Neural crest cell (in vitro differentiated cells): ENCODE measurements at places on chromosomes 4 and X.

GRCh38 chr4:170464614-170465197 lies 374.9 kb upstream of the AADAT start:
- DNase-seq, result no peak

DNA sequence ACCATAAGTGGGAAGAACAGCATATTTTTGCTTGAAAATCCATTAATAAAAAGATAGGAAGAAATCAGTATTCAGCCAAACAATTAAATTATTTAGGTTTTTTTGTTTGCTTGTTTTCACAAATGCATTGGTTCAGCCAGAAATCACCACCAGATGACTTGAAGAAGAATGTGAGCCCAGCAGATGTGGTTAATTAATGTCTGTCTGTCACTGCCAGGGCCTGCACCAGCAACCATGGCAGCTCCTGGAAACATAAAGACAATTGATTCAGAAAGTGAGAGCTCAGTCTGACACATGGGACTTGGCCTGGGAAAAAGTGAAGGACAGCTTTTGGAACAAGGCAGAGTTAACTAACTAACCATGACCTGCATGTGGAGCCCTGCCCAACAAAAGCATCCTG lies 74.0 kb downstream of the MAOB start:
- no peak for DNase-seq

DNA sequence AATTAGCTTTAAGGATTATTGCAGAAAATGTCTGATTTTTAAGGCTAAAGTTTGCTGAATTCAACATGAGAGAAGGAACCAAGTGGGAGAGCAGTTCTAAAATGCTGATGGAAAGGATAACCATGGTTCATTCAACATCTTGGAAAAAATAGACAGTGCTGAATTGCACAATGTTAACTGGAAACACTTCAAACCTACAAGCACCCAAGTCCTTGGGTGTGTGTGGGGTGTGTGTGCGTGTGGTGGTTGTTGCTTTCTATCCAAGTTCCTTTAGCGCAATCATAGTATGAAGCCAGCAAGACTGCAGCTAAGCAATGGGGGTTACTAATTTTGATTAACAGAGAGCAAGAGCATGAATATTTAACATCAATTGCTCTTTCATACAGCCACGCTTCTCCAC lies 29.3 kb upstream of the SCOC start:
- DNase-seq, result no peak

DNA sequence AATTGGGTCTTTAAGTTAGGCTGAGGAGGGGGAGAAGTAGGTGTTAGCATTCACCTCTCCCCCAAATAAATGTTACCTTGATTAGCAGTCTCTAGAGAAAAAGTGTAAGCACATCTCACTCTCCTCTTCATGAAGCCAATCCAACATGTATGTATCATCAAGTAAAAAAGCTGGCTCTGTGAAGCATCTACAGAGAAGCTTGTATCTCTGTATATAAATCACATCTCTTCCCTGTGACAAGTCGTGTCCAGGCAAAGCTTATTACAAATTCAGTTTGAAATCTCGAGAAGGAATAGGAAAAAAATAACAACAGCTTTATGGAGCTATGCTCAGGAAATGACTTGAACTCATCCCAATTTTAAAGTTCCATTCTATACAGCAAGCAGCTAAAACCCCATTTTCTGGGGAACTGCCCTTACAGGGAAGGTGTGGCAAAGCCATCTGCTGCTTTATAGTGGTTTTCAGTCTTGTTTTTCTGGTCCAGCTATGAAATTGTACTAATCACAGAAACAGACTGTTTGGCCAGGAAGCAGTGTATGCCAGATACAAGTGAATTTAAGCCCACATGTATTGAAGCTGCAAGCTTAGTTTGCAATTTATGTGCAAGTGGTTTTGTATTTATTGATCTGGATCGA lies 313.3 kb upstream of the NOCT start:
- no peak for DNase-seq

DNA sequence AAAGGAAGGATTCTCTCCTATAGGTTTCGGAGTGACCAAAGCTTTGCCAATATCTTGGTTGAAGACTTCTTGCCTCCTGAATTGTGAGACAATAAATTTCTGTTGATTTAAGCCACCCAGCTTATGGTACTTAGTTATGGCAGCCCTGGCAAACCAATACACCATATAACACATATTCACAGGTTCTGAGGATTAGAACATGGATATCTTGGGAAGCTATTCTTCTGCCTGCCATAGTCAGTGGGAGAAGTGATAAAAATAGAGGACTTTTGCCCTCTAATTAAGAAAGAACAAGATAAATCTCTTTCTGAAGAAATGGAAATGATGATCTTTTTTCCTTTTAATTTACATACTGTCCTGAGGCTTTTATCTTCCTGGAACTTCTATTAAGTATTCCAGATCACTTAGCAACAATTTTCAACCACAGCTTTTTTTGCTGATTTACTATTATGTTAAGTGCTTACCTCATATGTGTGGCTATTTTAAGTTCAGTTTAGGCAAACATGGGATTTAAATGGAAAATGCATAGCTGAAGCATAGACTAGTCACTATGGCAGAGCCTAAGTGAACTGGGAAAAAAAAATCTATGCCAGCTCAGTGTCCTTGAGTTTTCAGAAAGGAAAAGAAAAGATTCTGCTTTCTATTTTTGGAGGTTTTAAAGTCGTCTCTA lies 381.7 kb downstream of the STPG2 start:
- DNase-seq, result no peak

GRCh38 chrX:18422325-18422724 lies 3.1 kb upstream of the CDKL5 start:
- DNase-seq, result no peak

DNA sequence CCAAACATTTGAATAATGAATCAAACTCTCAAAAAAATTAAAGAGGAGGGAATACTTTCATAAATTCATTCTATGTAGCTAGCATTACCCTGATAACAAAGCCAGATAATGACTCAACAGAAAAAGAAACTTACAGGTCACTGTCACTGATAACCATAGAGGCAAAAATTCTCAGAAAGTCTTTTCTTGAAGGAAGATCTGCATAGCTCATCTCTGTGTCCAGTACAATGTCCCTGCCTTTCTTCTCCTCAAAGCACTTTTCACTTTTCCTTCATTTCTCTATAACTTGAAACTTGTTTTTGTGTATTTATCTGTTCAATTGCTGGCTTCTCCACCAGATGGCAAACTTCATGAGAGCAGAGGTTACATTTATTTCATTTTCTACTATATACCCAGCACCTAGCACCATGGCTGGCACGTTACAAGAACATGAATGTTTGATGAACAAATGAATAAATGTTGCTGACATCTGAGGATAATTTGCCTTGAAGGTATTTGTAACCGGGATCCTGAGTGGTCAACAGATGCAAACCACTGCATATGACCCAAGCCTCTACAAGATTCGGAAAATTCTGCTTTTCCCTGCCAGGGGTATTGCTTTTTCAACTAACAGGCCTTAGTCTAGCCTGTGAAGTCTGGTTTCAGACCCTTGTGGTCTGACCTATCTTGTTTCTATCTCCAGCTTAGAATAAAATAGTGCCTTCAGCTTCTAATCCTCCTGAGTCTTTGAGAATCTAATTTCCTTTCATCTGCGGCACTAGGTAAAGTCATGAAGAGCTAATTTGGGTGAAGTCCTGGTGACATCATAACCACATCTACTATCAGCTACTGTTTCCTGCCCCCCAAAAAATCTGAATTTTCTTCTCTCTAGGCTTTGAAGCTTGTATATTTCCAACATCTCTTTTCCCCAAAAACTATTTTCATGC lies 52.5 kb upstream of the ANTXR2 start:
- DNase-seq, result no peak

DNA sequence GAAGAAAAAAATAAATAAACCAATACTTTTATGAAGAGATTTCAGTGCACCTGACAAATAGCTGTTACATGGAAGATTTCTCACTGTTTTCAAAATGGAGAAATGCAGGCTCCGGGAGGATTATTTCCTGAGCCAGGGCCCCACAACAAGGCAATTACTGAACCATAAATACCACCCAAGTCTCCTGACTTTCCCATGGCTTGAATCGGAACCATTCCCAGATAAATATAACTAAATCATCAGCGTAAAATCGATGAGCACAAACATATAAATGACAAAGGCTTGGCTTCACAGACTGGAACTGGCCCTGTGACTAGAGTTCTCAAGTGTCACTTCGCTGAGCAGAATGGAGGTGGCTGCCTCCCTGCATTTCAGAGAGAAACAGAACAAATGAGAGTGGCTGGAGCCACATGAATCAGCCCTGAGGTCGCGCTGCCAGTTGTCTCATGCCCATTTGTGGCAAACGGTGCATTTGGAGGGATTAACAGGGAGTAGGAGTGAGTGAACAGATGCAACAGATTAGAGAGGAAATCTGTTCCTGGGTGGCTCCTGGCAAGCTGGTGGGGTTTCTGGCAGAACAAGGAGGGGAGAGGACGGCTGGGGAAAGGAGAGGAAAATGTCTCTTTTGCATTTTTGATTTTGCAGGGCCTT lies 57.3 kb upstream of the STIM2 start:
- no peak for DNase-seq

DNA sequence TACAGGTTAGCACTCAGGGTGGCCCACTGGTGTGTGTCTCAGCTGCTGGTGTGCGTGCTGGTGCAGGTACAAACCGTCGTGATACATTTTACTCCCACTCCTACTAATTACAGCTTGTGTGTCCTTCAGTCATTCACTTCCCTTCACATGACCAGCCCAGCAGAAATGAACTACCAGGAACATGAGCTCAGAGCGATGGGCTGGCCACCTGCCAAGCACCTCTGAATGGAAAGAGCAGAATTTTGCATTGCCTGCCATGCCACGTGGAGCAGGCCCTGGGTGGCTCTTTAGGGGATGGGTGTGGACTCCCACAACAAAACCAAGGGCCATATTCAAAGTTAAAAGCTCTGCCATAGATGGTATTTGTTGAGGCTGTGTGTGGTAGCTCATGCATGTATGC lies 58.9 kb upstream of the PGM2 start:
- DNase-seq, result no peak

- DNase-seq, result no peak
Measured at GRCh38 chrX:151151665-151152267, 24.6 kb upstream of the GPR50 start.

GRCh38 chrX:97594646-97595224 lies 711.0 kb downstream of the RPA4 start:
- DNase-seq, result no peak

GRCh38 chrX:10239611-10240064 lies 82.9 kb downstream of the CLCN4 start:
- no peak for DNase-seq

DNA sequence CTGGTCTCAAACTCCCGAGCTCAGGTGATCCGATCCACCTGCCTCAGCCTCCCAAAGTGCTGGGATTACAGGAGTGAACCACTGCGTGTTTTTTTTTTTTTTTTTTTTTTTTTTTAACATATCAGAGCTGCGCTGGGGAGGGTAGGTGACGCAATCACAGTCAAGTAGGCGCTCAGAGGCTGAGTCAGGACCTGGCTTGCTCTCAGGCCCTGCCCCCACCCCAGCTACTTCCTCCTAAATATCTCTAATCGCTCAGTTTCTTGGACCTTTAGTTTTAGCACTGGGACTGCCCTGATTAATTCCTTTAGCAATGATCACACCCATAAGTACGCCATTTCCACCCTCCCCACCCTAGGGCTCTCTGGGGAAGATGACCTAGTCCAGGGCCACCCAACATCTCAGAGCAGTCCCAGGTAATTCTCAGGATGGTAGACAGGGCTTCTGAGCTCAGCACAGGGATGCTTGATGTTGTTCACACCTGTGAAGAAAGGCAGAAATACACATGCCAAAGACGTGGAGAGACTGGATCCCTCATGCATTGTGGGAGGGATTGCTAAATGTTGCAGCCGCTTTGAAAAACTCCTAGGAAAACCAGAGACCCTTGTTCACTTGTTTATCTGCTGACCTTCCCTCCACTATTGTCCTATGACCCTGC lies 50.2 kb downstream of the DDX3X start:
- no peak for DNase-seq

GRCh38 chr4:166493924-166494345 lies 620.9 kb downstream of the TLL1 start:
- DNase-seq, result no peak

DNA sequence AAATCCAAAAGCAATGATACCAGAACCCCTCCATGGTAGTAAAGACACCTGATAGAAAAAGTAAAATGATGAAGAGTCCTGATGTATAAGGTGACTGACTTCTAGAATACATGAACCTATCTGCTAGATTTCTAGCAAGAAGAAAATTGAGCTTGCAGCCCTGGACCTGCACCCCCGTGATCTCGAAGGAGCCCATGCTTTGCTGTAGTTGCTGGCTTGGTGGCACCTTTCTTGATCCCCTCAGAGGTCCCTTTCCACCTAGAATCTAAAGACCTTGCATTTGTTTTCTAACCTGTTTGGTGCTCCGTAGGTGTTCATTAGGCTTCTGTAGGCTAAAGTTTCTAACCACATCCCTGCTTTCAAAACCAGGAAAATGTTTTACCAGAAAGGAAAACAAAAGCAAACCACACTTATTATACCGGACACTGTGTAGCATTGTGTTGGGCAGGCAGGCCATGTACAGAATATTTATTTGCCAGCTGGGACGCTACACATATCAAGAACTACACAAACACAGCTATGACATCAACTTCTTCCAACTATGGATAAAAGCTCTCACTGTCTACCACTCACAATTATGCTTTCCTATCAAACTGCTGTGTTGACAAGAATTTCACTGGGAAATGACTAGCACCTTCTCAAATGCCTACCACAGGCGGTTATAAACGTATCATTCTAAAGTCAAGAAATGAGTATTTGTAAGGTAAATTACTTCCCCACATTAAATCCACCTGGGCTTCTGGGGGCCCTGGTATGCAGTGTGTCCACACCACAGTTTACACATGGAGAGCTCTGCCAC lies 316.2 kb downstream of the UNC5C start:
- DNase-seq, result no peak

DNA sequence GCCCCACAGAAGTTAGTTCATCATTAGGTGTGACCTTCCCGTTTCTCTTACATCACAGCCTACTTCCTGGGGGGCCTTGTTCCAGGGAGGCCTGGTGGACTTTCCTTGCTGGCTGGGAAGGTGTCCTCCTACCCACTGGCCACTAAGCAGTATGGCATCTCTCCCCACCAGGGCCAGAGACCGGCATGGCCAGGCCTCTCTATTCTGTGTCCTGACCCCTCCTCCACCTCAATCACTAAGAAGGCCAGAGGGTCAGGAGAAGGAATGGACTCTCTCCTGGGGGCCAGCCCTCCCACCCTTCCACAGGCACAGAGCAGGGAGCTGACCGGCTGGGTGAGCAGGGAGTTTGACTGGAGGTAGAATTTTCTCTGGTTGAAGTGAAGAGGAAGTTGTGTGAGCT lies 81.9 kb downstream of the PJA1 start:
- DNase-seq, result no peak

- no peak for DNase-seq
Measured at GRCh38 chrX:46803140-46803539, 33.7 kb upstream of the RP2 start.

GRCh38 chrX:14359316-14359715 lies 170.0 kb upstream of the GLRA2 start:
- no peak for DNase-seq
